H1 (cell line): ENCODE measurements at places on chromosomes 13 and 19.

GRCh38 chr19:2578391-2578890 is 102.5 kb downstream of the GADD45B start:
- DNase-seq: peak; percentile 66

GRCh38 chr13:86986448-86986847 is 684.7 kb upstream of the SLITRK5 start:
- no peak for DNase-seq

DNA sequence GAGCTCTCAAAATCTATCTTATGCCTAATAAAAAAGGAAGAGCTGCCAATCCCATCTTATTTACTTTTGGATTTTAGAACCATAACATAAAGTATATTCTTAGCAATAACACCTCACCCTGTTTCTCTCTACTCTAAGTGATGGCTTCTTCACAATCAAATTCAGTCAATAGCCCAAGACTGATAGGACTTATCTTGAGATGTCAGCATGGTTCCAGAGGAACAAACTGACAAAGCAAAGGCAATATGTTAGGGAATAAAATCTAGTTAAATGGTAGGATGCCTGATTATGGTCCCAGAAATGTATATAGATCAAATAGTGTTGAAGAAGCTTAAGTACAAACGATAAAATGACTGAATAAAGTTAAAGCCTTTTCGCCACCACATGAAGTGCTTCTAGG is 36.3 kb downstream of the DACH1 start:
- DNase-seq: no peak

- DNase-seq: no peak
These were observed 28.0 kb downstream of the CARS2 start for GRCh38 chr13:110677731-110678545.
